ENCODE measurements at places on chromosomes 3 and 15. TPM values are rescaled to one million over a fixed set of nuclear protein-coding genes. Genes with fewer than 3 reads are reported as not detected.

Gene PPARG
- 0.20 TPM for total RNA-seq

Gene TMEM212
- total RNA-seq = not detected

Gene GXYLT2
- 0.32 TPM for total RNA-seq

Gene CPLX3
- not detected for total RNA-seq

Gene RLBP1
- not detected for total RNA-seq

Gene IQCH
- 1.3 TPM for total RNA-seq

Gene FAM3D
- not detected for total RNA-seq

Gene GOLGA8H
- 0.36 TPM for total RNA-seq

Gene SRGAP3
- total RNA-seq = 1.2 TPM

Gene CFAP92
- total RNA-seq = 0.56 TPM

Gene CYP8B1
- not detected for total RNA-seq

Gene NR1I2
- total RNA-seq = 1.4 TPM

Gene ARGFX
- total RNA-seq = not detected

Gene NR2E3
- total RNA-seq = not detected

Gene IL5RA
- not detected for total RNA-seq

Gene MORC1
- not detected for total RNA-seq

Gene LHFPL4
- total RNA-seq = not detected

Gene TRIM59
- 43.3 TPM for total RNA-seq

Gene CXCR6
- 0.58 TPM for total RNA-seq

Gene CLDN1
- 0.08 TPM for total RNA-seq

Gene FSIP1
- total RNA-seq = 0.62 TPM

Gene GREM1
- not detected for total RNA-seq

Gene SLC6A20
- total RNA-seq = not detected

Gene SACM1L
- 99.3 TPM for total RNA-seq

Gene PATL2
- total RNA-seq = 8.6 TPM

Gene NPAP1
- total RNA-seq = not detected

Gene GRAMD1C
- 0.21 TPM for total RNA-seq

Gene NRROS
- 21.2 TPM for total RNA-seq

Gene SKOR1
- 0.30 TPM for total RNA-seq

Gene VWA5B2
- total RNA-seq = not detected

Gene KIF15
- total RNA-seq = 36.2 TPM

All from activated naive CD8-positive, alpha-beta T cell treated with anti-CD3 and anti-CD28 coated beads for 36 hours (primary cell).